ENCODE measurements at places on chromosomes 12 and 14. TPM values are rescaled to one million over a fixed set of nuclear protein-coding genes. Genes with fewer than 3 reads are reported as not detected.

AICDA gene
- polyA plus RNA-seq = 1.0 TPM

DNA sequence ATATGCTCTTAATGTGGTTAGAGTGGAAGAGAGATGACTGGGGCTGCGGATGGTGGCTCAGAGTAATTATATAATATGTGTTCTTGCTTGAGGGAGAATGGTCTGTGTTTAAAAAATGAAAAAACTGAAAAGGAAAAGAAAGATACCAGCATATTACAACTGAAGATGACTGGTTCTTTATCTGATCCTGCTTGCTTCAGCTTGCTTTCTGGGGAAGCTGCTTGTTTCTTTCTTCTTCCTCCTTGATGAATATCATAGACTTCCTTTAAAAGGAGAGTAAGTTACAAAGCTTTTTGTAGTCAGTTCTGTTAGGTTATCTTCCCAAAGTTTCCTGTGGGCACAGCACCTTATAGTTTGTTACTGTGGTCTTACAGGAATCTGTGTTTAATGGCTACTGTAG is 210.9 kb downstream of the ERC1 start:
- H3K36me3 ChIP-seq = peaks cover 10% of the 10 kb centered on the region
- H3K4me1 ChIP-seq = no peaks in the 10 kb centered on the region

- no peaks in the 10 kb centered on the region for H3K27me3 ChIP-seq
- no peak overlapping the region for H3K27ac ChIP-seq
- no peaks in the 10 kb centered on the region for H3K4me1 ChIP-seq
- H3K36me3 ChIP-seq = no peaks in the 10 kb centered on the region
- H3K4me3 ChIP-seq = no peak overlapping the region
- no peak for DNase-seq
Measured at GRCh38 chr14:52835122-52835903, 43.9 kb upstream of the GNPNAT1 start.

- no peak overlapping the region for H3K4me3 ChIP-seq
- DNase-seq = no peak
- peaks cover 100% of the 10 kb centered on the region for H3K27me3 ChIP-seq
- peaks cover 17% of the 10 kb centered on the region for H3K4me1 ChIP-seq
- no peak overlapping the region for H3K27ac ChIP-seq
- no peaks in the 10 kb centered on the region for H3K36me3 ChIP-seq
Measured at GRCh38 chr12:53972152-53972702, 699 bp upstream of the HOXC11 start.

- DNase-seq = no peak
- no peak overlapping the region for H3K27ac ChIP-seq
- peaks cover 35% of the 10 kb centered on the region for H3K4me1 ChIP-seq
- H3K36me3 ChIP-seq = peaks cover 42% of the 10 kb centered on the region
- H3K27me3 ChIP-seq = no peaks in the 10 kb centered on the region
Measured at GRCh38 chr12:121807642-121808347, 4.0 kb downstream of the SETD1B start.

GRCh38 chr12:75695926-75696325 is 184.5 kb upstream of the KRR1 start:
- H3K4me1 ChIP-seq = no peaks in the 10 kb centered on the region
- peak; percentile 85 for DNase-seq
- H3K27ac ChIP-seq = no peak overlapping the region
- H3K36me3 ChIP-seq = no peaks in the 10 kb centered on the region
- H3K27me3 ChIP-seq = no peaks in the 10 kb centered on the region
- no peak overlapping the region for H3K4me3 ChIP-seq

- no peak overlapping the region for H3K27ac ChIP-seq
- H3K27me3 ChIP-seq = no peaks in the 10 kb centered on the region
- no peak for DNase-seq
- no peaks in the 10 kb centered on the region for H3K36me3 ChIP-seq
- no peak overlapping the region for H3K4me3 ChIP-seq
Measured at GRCh38 chr12:10393291-10393690, 3.5 kb upstream of the KLRK1 start.

GRCh38 chr12:124531906-124532305 is 35.5 kb downstream of the NCOR2 start:
- DNase-seq = no peak
- H3K27me3 ChIP-seq = no peaks in the 10 kb centered on the region
- peaks cover 23% of the 10 kb centered on the region for H3K36me3 ChIP-seq
- H3K4me3 ChIP-seq = no peak overlapping the region
